ENCODE measurements at places on chromosomes 1 and 21.
A peak's percentile ranks its signal among the peaks of the same experiment; 100 is the strongest.

GRCh38 chr1:226308166-226308722, 720 bp downstream of the LIN9 start:
- no peak for DNase-seq

DNA sequence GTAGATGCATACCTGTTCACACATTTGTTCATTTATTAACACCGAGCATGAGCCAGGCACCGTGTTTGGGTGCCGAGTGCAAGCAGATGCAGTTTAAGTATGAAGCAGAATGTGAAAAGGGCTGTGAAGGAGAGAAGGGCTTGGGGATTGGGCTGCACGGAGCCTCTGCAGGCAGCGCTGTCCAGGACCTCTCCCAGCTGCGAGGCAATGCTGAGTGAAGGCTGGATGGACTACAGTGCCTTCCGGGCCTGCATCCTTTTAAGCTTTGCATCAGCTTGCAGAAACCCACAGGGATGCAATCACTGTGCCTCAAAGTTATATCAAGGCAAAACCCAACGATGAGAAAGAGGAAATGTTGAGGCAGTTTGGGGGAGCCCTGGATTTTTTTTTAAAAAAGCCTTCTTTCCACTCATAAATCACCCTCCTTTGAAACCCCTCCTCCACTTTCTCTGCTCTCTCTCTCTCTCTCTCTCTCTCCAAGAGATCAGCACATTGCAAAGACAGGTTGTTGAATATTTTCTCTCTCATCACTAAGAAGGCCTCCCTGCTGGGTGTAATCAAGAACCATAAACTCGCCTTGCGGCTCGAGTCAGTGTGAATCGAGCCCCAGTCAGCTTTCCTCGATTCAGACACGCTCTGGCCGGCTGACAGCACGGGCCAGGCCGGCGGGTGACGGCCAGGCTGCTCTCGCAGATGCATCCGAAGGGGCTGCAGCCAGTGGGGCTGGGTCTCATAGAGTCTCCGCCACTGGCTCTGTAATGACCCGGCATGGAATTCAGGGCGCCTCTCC, 89.2 kb upstream of the POU3F1 start:
- DNase-seq: no peak

GRCh38 chr1:54070171-54070837, 16.9 kb downstream of the TCEANC2 start:
- no peak for DNase-seq

GRCh38 chr1:91846007-91846638, 39.8 kb downstream of the TGFBR3 start:
- no peak for DNase-seq

DNA sequence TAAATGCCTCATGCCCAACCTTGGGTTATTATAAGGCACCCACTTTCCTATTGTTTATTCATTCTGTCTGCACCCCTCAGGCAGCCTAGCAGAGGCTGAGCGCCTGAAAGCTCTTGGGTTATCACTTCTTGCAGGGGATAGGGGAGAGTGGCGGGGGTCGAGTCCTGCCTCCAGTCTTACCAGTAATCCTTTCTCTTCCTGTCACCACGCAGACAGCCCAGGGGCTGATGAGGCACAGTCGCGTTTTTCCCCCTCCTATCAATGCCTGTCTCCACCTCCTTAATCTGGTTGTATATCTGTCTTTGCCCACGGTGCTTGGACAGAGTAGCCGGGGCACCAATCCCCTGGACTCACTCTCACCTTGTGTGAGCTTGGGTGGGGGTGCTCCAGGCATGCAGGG, 733.1 kb downstream of the MATN1 start:
- DNase-seq: no peak

- DNase-seq: no peak
Measured at GRCh38 chr1:238624776-238625175, 734.1 kb upstream of the ZP4 start.

GRCh38 chr1:114448370-114449036, 62.5 kb downstream of the TRIM33 start:
- no peak for DNase-seq

- DNase-seq: no peak
Measured at GRCh38 chr1:110133436-110133835, 16.9 kb upstream of the SLC6A17 start.

- DNase-seq: no peak
Measured at GRCh38 chr1:26057189-26057588, 10.2 kb downstream of the TRIM63 start.

GRCh38 chr1:159918352-159919200, 6.7 kb downstream of the TAGLN2 start:
- no peak for DNase-seq

GRCh38 chr21:46362946-46363345, 39.0 kb downstream of the PCNT start:
- DNase-seq: no peak

DNA sequence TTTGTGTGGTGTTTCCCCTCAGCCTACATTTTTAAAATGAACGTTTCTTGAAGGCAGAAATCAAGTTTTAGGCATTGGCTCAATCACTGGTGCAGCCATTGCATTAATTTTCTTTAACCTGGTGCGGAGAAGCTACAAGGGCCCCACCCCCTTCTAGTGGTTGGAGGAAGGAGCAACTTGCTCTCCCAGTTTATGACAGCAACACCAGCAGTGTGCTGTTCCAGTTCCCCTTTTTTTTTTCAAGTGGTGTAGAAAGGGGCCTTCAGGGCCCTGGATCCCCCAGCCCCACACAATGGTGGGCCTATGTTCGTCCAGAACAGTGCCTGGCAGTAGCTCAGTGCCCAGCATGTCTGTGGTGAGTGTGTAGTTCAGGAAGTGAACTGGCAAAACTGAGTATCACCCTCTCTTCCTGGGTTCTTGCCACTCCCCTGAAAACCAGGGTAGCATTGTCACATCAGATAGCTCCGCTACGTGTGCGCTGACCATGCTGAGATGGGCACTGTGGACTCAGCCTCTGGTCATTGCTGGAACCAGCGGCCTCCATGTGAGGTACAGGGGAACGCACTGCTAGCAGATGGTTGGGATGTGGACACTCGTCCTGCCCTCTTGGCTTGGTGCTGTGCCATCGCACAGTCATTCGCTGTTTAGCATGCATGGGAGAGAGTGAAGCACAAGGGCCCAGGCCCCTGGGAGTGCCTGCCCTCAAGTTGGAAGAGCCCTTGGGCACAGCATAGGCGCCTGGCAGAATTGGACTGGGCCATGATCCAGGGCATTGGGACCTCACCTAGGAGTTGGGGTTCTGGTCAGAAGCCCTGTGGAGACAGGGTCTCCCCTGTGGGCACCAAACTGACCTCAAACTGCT, 7.2 kb downstream of the ARF1 start:
- no peak for DNase-seq

- peak; percentile 94 for DNase-seq
Measured at GRCh38 chr1:33163621-33164519, 18.0 kb downstream of the TRIM62 start.

DNA sequence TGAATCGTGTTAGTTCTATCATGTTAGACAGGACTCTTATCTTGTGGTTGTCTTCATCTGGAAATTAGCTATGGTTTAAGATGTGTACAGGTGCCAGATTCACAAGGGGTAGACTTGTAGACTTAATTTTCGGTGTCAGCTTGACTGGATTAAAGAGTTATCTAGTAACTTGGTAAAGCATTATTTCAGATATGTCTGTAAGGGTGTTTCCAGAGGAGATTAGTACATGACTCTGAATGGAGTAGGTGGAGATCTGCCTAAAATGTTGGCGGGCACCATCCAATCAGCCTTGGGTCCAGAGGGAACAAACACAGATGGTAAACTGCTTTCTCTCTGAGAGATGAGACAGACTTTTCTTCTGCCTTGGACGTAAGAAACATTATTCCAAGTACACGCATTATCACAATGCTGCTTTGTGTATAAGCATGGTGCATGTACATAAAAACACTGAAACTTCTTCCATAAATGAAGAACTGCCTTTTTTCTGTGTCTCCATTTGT, 434.6 kb downstream of the SMYD3 start:
- no peak for DNase-seq

- no peak for DNase-seq
Measured at GRCh38 chr1:112232848-112233247, 163.2 kb upstream of the CTTNBP2NL start.

DNA sequence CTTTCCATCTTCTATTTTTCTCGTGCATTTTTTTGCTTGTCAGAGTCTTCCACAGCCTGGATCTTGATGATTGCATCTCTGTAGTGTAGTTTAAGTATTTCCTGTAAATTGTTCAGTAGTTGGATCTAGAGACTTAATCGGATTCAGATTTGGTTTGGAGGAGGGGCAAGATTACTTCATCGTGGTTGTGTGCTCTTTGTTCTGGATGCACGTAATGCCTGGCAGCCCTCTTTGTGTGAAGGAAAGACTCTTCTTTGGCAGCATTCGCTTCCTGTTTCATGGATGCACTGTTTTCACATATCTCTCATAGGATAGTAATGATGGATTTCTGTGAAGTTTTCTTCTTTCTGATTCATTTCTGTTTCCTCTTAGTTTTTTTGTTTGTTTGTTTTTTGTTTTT, 14.2 kb downstream of the SEMA4A start:
- DNase-seq: no peak
